ENCODE measurements at places on chromosomes 2 and 18.

DNA sequence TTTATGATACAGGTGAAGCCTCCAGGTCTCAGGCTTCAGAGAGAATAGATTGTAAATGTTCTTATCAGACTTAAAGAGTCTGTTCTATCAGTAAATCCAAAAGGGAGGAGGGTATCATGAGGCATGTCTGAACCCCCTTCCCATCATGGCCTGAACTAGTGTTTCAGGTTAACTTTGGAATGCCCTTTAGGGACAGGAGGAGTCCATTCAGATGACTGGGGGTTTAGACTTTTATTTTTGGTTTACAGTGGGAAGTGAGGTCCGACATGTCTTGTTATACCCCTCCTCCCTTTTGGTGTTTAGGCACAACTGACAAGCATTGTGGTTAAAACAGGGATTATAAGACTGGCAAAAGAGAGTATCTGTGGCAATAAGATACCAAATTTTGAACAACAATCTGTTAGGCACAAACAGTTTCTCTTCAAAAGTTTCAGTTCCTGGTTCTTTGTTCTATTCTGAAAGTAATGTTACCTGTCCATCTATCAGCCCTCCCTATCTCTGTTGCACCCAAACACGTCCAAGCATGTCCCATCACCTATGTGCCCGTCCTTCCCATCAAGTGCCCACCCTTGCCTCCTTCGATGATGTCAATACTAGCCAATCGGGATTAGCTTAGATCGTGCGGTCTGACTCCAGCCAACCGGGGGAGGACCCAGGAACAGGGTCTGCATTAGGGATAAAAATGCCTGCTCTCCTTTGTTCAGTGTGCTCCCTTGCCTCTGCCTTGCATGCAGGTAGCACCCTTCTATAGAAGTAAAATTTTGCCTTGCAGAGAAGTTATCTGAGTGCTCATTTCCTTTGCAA lies 16.4 kb downstream of the TCF23 start:
- DNase-seq = no peak

- DNase-seq = peak; percentile 32
Observed at GRCh38 chr2:121034551-121034950, 250.5 kb downstream of the TFCP2L1 start.

DNA sequence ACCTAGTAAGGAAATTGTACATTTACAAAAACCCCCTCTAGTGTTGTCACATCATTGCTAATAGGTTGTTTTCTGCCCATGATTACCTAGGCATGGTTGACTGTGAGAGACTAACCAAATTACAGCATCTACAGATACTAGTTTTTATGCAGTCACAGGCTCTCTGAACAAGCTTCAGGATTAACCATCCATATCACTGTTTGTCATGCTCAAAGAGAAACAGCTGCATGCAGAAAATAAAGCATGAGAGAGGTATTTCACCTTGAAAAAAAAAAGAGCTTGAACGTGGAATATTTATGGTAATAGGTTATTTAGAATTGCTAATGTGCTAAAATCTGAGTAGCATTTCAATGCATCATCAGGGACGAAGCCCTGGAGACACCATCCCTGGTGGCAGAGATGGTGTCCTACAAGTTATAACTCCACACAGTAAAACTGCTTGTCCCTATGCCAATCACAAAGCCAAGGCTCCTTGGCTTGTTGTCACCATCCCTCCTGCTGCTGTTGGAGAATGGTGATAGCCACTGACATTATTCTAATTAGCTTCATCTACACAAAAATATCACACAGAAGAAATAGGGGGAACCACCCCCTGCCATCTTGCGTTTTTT lies 5.4 kb downstream of the NEB start:
- DNase-seq = no peak

GRCh38 chr2:131588152-131588873 lies 60.6 kb downstream of the CCDC74A start:
- DNase-seq = no peak

- DNase-seq = no peak
Observed at GRCh38 chr2:64853894-64854293, 135.3 kb upstream of the SLC1A4 start.

- DNase-seq = no peak
Observed at GRCh38 chr2:126914811-126915500, 16.3 kb downstream of the TEX51 start.

DNA sequence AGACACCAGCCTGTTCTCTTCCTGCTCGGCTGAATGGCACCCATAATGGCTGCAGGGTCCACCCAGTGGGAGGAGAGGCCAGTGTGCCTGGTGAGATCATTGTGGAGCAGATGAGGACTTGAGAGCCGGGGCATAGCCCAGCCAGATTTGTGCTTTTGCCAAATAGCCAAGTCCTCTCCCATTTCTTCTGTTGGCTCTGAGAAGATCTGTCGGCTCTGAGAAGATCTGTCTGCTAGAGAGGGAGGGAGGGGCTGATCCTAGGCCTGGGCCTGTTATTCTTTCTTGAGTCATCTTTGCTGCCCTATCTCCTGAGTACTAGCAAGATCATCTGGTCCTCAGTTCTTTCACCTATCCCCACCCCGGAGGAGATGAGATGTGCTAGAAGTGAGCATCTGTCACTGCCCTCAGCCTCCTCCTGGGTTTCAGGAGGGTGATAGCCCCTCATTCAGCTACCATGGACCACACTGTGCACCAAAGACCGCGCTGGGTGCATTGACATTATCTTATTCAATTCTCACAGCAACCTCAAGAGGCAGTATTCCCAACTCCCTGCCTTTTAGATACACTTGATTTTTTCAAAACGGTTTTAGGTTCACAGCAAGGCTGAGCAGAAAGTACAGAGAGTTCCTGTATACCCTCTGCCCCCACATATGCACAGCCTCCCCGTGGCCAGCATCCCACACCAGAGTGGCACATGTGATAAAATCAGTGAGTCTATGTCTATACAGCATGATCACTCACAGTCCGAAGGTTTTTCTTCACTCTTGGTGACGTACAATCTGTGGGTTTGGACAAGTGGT lies 98.6 kb downstream of the CAPN13 start:
- DNase-seq = no peak

- DNase-seq = no peak
Observed at GRCh38 chr2:203059567-203060240, 45.0 kb downstream of the NBEAL1 start.

DNA sequence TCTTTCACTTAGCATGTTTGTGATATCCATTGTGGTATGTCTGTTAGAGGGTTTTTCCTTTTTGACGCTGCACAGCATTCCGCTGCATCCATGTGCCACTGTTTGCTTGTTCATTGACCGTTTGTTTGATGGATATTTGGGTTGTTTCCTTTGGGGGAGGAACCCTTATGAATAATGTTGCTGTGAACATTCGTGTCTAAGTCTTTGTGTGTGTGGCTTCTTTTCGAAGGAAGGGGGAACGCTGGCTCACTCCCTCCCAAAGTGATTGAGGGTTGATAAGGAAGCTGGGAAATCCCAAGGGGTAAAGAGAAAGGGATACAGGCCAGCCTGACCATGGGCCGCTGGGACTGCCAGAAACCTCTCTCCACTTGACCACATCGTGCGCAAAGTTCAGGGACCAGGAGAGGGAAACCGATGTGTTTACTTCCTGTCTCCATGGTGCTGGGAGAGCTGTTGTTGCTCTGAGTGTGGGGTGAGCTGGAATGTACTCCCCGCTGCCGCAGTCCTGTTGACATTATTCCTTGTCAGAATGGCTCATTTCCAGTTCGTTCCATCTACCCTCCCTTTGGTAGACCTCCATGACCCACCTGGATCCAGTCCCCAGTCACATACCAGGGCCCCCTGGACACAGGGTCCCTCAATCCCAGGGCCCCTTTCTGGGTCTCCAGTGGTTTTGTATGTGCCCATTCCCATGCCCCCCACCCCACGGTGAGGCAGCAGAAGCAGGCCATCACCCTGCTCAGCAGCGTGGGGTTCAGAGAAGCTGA lies 39.6 kb downstream of the HS1BP3 start:
- peak; percentile 69 for DNase-seq

GRCh38 chr18:40447820-40448219 lies 1507.2 kb upstream of the PIK3C3 start:
- DNase-seq = no peak

- no peak for DNase-seq
Observed at GRCh38 chr2:231486851-231487596, 22.7 kb upstream of the NCL start.

GRCh38 chr2:222922019-222922800 lies 61.4 kb downstream of the ACSL3 start:
- no peak for DNase-seq

- no peak for DNase-seq
Observed at GRCh38 chr2:65728477-65729180, 296.2 kb upstream of the SPRED2 start.

GRCh38 chr2:118279005-118279404 lies 190.7 kb downstream of the INSIG2 start:
- DNase-seq = no peak

GRCh38 chr2:35081001-35081621 lies 1274.5 kb upstream of the CRIM1 start:
- DNase-seq = no peak

DNA sequence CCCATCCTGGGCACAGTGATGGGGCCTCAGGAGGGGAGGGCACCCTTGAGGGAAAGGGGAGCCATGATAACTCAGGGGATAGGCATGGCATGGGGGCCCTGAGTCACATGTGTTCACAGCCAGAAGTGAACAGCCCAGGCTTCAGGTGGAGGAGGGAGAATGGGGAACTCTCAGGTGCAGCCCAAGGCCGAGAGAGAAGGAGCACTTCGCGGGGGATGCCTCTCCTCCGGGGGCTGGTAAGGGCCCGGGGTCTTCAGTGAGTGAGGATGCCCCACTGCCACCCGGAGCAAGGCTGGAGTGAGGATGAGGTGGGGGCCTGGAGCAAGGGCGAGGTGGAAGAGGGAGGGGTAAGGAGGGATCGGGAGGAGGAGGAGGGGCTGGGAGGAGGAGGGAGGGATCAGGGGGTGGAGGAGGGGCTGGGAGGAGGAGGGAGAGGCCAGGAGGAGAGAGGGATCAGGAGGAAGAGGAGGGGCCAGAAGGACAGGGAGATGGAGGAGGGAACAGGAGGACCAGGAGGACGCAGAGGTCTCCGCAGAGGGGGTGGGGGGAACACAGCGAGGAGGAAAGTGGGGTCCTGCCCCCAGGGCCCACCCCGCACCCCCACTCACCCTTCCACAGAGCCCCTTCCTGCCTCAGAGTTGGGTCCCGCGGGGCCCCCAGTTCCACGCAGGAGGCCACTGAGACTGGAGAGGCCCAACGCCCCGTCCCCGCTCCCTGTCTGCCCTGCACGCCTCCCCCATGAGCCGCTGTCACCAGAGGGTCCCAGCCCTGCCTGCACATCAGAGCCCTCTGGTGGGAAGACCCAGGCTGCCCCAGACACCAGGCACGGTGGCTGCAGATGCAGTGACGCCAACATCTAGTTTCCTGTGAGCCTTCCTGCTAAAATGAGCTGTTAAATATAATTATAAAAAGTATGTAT lies 42.8 kb downstream of the RAMP1 start:
- no peak for DNase-seq

GRCh38 chr2:7691961-7692656 lies 774.9 kb downstream of the RNF144A start:
- no peak for DNase-seq

All from right forelimb (tissue), 1 donor.